ENCODE measurements at places on chromosomes 3 and 15. TPM values are rescaled to one million over a fixed set of nuclear protein-coding genes. Genes with fewer than 3 reads are reported as not detected.

The KBTBD13 gene
- total RNA-seq: not detected

The SLC22A14 gene
- total RNA-seq: not detected

The SNTN gene
- not detected for total RNA-seq

The MUC20 gene
- total RNA-seq: not detected

The NUDT16 gene
- 9.8 TPM for total RNA-seq

The FANCD2OS gene
- not detected for total RNA-seq

The CCR4 gene
- not detected for total RNA-seq

The SLC24A5 gene
- not detected for total RNA-seq

The BNC1 gene
- total RNA-seq: 98.3 TPM

The TMEM44 gene
- 9.5 TPM for total RNA-seq

The GOLGA8A gene
- total RNA-seq: 6.1 TPM

The PLA2G4D gene
- 0.08 TPM for total RNA-seq

The ETV5 gene
- 33.8 TPM for total RNA-seq

The ANO10 gene
- total RNA-seq: 27.8 TPM

The TMEM212 gene
- not detected for total RNA-seq

The GHSR gene
- not detected for total RNA-seq

The HIGD2B gene
- not detected for total RNA-seq

The OCA2 gene
- total RNA-seq: not detected

The WNT5A gene
- 25.1 TPM for total RNA-seq

The GOLGA6L4 gene
- 1.6 TPM for total RNA-seq

The THPO gene
- not detected for total RNA-seq

The PRKAR2A gene
- 29.5 TPM for total RNA-seq

The CADPS gene
- not detected for total RNA-seq

The CRYBG3 gene
- total RNA-seq: 5.5 TPM

The PARP15 gene
- total RNA-seq: 0.04 TPM

The PCYT1A gene
- total RNA-seq: 67.2 TPM

The NUP210 gene
- 0.04 TPM for total RNA-seq

The TMC3 gene
- not detected for total RNA-seq

The SLC27A2 gene
- total RNA-seq: not detected

The STRIT1 gene
- not detected for total RNA-seq

The SGO1 gene
- total RNA-seq: 2.7 TPM

The HYAL3 gene
- 11.6 TPM for total RNA-seq

The TMEM158 gene
- 4.3 TPM for total RNA-seq

The CASR gene
- total RNA-seq: not detected

The TTLL13 gene
- 0.11 TPM for total RNA-seq

The GYG1 gene
- total RNA-seq: 23.5 TPM

The CFAP100 gene
- total RNA-seq: not detected

The TNFSF10 gene
- 30.1 TPM for total RNA-seq

The CACNA2D2 gene
- not detected for total RNA-seq

The CFAP161 gene
- total RNA-seq: not detected

The PRTG gene
- total RNA-seq: not detected

The ACKR2 gene
- not detected for total RNA-seq
